Cerebellum (tissue), 4 donors: ENCODE measurements at places on chromosomes 4 and X.

GRCh38 chrX:124216396-124217115, 115.9 kb upstream of the TEX13D start:
- DNase-seq = no peak

DNA sequence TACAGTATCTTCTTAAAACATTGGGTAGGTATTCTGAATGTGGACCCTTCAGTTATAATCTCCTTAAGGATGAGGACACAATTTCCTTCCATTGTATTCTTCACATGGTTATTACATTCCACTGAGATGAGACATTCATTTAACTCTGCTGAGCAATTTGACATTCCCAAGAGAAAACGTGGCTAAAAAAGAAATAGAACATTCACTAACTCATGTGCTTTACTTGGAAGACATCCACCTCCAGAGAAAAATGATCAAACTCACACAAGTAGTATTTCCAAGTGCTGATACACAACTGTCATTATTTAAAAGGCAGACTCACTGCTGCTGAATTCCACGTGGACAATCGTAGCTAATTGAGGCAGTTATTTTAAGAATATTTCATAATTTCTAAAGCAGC, 227.9 kb upstream of the ANKRD50 start:
- no peak for DNase-seq

DNA sequence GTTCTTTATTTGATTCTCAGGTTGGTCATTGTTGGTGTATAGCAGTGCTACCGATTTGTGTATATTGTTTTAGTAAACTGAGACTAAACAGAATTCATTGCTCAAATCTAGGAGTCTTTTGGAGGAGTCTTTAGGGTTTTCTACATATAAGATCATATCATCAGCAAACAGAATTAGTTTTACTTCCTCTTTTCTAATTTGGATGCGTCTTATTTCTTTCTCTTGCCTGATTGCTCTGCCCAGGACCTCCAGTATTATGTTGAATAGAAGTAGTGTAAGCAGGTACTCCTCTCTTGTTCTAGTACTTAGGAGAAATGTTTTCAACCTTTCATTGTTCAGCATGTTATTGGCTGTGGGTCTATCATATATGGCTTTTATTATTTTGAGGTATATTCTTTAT, 92.6 kb downstream of the IQCM start:
- DNase-seq = no peak

- no peak for DNase-seq
Observed at GRCh38 chr4:148065075-148065474, 333.2 kb downstream of the ARHGAP10 start.

DNA sequence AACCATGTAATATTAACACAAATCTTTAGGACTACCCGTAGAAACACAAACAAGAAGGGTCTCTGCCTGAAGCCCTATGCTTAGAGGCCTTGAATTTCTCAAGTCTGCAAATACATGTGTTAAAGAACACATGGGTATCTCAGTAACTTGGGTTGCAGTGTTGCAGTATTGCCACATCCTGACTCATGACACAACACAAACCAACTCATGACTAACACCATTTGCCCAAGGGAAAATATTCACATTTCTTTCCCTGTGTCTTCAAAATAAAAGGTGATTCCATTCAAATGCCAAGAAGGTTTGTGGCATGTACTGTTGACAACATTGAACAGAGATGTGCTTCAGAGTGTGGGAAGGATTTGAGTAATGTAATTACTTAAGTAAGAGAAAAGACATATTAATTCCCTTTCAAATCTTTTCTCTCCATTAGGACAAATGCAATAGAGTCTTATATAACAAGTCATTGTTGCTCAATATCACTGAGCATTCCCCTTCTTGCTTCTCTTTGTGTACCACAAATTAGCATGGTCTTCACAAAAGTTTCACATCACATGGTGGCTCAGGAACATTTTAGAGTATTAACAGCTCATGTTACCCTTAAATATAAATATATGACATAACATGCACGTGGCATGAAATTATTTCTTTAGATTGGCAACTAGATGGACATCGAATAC, 487.1 kb downstream of the STPG2 start:
- DNase-seq = no peak

GRCh38 chr4:60134099-60134498, 1066.0 kb upstream of the ADGRL3 start:
- no peak for DNase-seq

GRCh38 chrX:153981771-153982533, 9.4 kb downstream of the TMEM187 start:
- DNase-seq = no peak

DNA sequence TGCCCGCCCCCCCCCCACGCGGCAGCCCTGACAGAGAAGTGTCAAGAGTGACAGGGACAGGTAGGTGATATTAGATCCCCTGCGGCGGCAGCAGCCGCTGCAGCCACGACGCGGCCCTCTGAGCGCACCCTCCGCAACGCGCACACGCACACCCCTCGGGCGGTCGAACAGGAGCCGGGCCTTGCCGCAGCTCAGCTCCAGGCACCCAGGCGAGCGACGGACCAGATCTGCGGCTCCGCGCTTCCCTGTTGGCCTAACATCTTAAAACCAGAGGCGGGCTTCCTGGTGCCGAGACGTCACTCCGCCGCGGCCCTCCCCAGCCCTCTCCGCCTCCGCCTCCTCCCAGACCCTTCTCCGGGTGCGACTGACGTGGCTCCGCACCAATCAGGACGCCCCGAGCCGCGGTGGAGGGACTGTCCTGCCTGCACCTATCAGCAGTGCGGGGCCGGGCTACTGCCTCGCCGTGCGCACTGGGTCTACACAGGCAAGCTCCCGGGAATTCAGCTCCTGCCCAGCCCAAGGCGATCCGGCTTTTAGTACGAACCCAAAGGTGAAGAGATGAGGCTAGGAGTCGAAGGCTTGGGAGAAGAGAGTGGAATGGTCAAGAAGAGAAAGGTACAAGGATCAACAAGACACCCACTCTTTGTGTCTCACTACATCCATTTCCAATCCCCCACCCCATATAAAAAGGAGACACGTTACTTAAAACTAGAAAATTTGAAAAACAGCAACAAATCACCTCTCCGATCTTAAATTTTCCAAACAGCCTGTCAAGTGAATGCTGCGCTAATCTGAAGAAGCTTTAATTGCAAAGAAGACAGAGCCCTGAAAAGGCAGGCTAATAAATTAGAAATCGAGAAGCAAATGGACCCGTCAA, at the start of gene PITX2:
PITX2 (minus strand) TSS at position 237 of the 877 bp plus-strand sequence. CDS start 617 bp downstream, outside the sequence.
- DNase-seq = peak; percentile 32

- DNase-seq = no peak
Observed at GRCh38 chr4:40990899-40991265, 223.5 kb downstream of the APBB2 start.

GRCh38 chrX:77493677-77494553, 46.7 kb downstream of the FGF16 start:
- DNase-seq = no peak

GRCh38 chrX:107547621-107548020, 80.7 kb upstream of the PRPS1 start:
- no peak for DNase-seq

- no peak for DNase-seq
Observed at GRCh38 chrX:108735679-108736508, 469 bp downstream of the IRS4 start.

DNA sequence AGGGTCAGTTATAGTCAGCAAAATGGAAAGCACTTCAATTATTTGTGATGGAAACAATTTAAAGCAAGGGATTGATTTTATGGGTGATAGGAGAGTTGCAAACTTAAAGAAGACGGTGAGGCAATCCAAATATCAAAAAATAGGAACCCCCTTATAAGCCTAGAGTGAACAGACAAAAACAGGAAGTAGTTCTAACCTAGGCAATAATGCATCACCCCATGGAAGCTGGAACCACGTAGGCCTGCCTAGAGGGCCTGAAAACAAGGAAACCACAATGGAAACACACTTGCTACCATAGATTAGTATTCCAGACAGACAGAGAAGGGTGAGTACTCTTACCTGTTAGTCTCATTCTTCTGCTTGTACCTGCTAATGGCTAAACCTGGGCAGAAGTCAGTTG, 13.5 kb upstream of the GK2 start:
- DNase-seq = no peak

DNA sequence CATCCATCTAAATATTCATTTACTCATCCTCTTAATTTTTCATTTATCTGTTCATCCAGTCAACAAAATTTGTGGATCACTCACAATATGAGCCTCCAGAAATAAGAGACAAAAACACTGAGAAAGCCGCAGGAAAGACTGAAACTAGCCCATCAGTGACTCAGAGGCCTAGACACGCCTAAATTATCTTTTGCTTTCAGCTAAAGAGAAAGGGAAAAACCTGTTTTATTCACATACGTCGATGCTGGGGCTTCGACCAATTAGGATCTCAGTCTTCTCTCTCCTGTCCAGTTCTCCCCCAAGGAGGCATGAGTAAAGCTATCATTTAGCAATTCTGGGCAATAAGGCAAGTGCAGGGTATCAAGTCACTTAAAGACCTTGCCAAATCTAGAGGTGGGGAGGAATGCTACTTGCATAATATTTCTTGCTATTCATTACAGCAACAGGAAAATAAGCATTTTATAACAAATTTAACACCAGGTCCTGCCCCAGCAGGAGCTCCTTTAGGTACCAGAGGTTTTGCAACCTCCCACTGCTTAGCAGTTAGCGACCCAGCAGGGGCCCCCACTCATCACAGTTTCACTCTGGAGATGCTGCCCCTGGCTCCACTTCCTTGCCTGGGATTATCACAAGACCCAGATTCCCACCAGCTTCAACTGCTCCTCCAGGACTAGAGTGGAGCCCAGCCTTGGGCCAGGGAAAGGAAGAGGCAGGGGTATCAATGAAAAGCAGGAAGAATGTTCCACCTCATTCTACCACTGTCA, 30.1 kb upstream of the TMEM154 start:
- DNase-seq = no peak

- no peak for DNase-seq
Observed at GRCh38 chr4:145195167-145195952, 15.0 kb upstream of the OTUD4 start.

GRCh38 chr4:142396279-142396678, 449.8 kb downstream of the INPP4B start:
- DNase-seq = no peak

DNA sequence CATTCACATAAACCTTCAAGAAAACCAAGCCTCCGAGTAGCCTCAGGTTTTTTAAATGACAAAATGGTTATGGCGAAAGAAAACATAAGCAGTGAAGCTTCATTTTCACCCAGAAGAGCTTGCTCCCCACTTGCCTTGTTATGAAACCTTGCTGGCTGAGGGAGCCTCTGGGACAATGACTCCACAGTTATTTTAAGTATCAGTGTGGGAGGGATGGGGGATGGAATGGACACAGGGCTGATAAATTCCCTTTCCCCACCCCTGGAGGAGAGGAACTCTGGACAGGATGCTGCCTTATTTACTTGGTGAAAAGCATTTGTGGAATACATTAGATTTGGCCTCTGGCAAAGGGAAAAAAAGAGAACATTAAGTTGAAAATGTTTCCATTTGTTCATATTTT, 220.7 kb upstream of the CNKSR2 start:
- peak; percentile 18 for DNase-seq

GRCh38 chr4:107037199-107037584, 1.1 kb upstream of the DKK2 start:
- peak; percentile 52 for DNase-seq

- no peak for DNase-seq
Observed at GRCh38 chr4:138003248-138003647, 238.9 kb downstream of the SLC7A11 start.

- DNase-seq = no peak
Observed at GRCh38 chr4:8547912-8548730, 32.1 kb upstream of the GPR78 start.

DNA sequence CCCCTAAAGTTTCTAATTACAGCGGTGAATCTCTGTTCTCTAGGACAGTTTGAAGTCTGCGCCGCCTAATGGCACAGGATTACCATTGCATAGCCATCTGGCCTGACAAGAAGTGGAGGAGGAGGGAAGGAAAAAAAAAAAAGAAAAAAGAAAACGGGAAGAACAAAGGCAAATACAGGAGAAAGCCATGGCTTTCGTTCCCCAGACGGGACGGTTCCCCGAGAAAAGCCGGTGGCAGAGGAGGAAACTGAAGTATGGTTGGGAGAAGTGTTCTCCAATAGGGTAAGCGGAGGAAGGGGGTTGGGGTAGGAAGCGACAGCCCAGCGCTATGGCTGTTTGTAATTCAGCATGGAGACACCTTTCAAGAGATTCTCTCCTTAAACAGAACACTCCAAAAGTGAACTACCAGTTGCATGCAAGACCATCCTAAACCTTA, 80.8 kb downstream of the HMGN5 start:
- DNase-seq = no peak

- no peak for DNase-seq
Observed at GRCh38 chr4:138775489-138775888, 240.1 kb upstream of the NOCT start.

GRCh38 chr4:7147661-7148310, 44.6 kb upstream of the SORCS2 start:
- no peak for DNase-seq

DNA sequence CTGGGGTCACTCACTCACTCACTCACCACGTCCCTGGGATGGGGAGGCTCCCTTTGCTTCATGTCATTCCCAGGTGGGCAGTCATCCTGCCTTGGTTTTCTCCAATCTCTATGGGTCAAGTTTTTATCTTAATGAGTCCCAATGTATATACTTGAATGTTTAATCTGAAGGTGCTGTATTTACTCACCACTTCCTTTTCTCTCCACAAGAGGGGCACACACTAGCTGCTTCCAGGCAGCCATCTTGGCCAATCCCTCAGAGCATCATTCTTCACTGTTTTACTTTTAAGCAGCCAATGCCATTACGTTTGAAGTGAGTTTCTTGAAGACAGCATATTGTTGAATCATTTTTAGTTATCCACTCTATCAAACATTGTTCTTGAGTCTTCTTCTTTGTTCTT, 153.4 kb upstream of the ARSJ start:
- DNase-seq = no peak

DNA sequence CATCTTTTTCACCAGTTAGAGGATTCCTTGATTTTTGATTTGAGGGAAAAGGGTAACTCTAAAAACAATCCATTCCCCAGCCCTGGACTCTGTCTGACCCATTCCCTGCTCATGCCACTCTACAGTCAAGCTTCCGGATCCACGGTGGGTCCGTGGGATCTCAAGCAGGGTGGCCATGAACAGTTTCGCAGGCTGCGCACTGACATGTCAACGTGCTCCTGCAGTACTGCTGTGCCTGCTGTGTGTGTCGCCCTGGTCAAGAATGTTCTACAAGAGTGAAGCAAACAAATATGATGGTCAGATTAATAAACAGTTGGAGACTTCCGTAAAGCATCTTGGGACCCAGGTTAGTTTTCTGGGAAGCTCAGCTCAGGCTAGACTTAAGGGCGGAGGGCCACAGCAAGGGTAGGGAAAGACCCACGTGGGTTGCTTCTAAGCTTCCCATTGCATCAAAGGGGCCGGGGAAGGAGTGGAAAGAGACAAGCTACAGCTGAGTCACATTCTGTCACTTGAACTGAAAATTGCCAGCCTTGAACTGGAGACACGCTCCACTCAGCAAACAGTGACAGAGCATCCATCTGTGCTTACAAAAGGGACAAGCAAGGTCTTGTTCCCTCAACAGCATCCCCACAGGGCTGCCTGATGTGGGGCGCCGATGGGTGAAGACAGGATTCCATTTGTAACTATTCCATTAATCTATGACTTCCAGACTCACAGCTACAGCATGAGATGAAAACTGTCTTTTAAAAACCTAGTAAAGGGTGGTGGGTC, 81.8 kb downstream of the MTMR1 start:
- no peak for DNase-seq
